ENCODE measurements at places on chromosomes 1 and 21. TPM values are rescaled to one million over a fixed set of nuclear protein-coding genes. Genes with fewer than 3 reads are reported as not detected.

DNAH14 gene
- total RNA-seq = 40.7 TPM

GRCh38 chr1:119974013-119974412, 77.7 kb upstream of the ADAM30 start:
- H3K4me1 ChIP-seq = no peaks in the 10 kb centered on the region
- H3K27ac ChIP-seq = no peak overlapping the region
- H3K36me3 ChIP-seq = 0 out of 2 replicates have a peak, but pooled peaks cover 1% of the 10 kb centered on the region
- no peak overlapping the region for H3K4me3 ChIP-seq

DNA sequence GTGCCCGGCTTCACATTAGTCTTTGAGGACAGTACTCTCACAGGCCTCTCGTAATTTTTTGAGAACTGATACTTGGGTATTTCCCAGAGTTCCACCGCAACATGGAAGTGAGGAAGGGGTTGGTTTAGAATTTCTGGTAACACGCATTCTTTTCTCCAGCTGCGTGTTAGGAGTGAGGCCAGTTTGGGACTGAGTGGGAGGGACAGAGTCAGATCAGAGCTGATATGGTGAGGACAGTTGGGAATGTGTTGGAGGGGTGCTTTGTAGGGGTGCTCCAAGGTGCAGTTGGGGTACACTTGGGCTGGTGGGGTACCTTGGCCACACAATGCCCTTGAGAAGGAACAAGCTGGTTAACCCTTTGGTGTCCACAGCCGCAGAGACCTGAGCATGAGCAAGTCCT, 6.7 kb downstream of the FBXO6 start:
- no peak overlapping the region for H3K27ac ChIP-seq
- no peak overlapping the region for H3K4me3 ChIP-seq
- DNase-seq = no peak
- H3K27me3 ChIP-seq = no peaks in the 10 kb centered on the region
- H3K4me1 ChIP-seq = no peaks in the 10 kb centered on the region

DNA sequence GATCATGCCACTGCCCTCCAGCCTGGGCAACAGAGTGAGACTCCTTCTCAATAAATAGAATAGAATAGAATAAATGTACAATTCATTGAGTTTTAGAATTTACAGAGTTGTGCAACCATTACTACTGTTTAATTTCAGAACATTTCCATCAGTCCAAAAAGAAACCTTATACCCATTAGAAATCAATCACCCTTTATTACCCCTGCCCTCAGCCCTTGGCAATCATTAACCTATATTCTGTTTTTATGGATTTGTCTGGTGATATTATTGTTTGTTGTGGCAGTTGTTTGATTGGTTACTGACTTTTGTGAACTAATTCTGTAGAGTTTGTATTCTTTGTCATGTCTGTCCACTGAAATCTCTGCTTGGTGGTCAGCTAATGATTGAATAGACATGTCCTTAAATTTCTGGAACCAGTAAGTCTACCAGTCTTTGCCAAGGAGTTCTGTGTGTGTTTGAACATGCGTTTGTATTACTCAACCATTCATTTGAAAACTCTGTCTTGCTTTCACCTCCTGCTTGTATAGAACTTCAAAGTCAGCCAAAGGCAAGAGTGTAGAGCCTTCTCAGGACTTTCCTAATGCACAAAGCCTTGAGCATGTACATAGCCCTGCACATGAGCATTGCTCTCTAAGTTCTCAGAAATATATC, 208.8 kb downstream of the GPR52 start:
- H3K27ac ChIP-seq = no peak overlapping the region
- no peaks in the 10 kb centered on the region for H3K36me3 ChIP-seq
- H3K4me3 ChIP-seq = no peak overlapping the region
- no peaks in the 10 kb centered on the region for H3K27me3 ChIP-seq
- no peak for DNase-seq

DNA sequence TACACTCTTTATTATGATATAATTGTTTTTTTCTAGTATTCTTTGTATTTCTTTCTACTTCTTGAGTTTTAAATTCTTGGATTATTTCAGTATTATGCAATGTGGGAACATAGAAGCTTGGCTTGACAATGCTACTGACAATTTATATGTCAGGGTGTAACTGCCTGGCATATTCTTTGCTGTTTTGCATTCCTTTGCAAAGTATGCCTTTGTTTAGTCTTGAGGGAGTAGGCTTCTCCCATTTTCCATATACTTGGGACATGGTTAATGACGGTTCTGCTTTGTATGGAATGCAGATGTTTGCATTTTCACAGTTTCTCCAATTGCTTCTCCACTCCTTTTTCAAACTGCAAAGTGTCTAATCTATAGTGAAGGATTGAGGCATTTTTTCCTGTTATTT, 109.8 kb downstream of the HMCN1 start:
- H3K27ac ChIP-seq = no peak overlapping the region
- H3K4me3 ChIP-seq = no peak overlapping the region
- H3K4me1 ChIP-seq = peaks cover 2% of the 10 kb centered on the region
- no peaks in the 10 kb centered on the region for H3K27me3 ChIP-seq
- no peaks in the 10 kb centered on the region for H3K36me3 ChIP-seq

DNA sequence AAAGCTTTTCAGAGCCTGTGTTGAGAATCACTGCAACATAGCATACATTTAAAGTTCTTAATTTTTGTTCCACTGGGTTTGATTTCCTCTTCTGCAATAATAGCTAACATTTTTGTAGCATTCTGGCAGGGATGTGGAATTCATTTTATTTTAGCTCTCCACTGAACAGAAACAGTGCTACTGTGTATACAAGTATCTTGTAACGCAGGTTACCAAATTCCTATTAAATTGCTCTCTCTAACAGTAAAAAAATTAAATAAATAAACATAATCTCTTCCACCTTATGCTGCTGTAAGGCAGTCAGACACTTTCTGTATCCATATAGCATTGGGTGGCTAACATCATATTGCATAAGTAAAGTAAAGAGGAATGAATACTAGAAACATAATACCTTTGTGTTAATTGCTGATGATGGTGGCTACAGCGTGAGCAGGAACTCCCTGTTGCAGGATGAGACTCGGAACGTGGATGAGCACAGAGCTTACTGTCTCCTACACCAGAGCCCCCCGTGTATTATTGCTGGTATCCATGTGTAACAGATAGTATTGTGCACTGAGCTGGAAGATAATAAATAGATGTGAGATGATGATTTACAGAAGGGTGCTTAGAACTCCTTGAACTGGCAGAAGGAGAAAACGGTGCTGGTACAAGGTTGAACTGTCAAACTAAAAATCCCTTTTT, 276.9 kb upstream of the SNX7 start:
- no peak overlapping the region for H3K4me3 ChIP-seq
- DNase-seq = no peak
- H3K36me3 ChIP-seq = no peaks in the 10 kb centered on the region

PDC gene
- not detected for total RNA-seq

GRCh38 chr1:148264374-148265276, 112.5 kb upstream of the NBPF11 start:
- peak overlapping the region; percentile 52 for H3K4me3 ChIP-seq
- H3K27ac ChIP-seq = peak overlapping the region; percentile 100
- no peaks in the 10 kb centered on the region for H3K27me3 ChIP-seq
- no peaks in the 10 kb centered on the region for H3K36me3 ChIP-seq
- H3K4me1 ChIP-seq = no peaks in the 10 kb centered on the region
- DNase-seq = peak; percentile 85

GRCh38 chr21:26112127-26112742, 58.3 kb downstream of the APP start:
- H3K27me3 ChIP-seq = no peaks in the 10 kb centered on the region
- no peak overlapping the region for H3K4me3 ChIP-seq
- peaks cover 18% of the 10 kb centered on the region for H3K36me3 ChIP-seq
- no peak for DNase-seq
- peaks cover 18% of the 10 kb centered on the region for H3K4me1 ChIP-seq

BRINP2 gene
- 0.42 TPM for total RNA-seq

TRABD2B gene
- total RNA-seq = 3.4 TPM

- H3K4me3 ChIP-seq = peak overlapping the region; percentile 71
- H3K36me3 ChIP-seq = no peaks in the 10 kb centered on the region
- peaks cover 2% of the 10 kb centered on the region for H3K27me3 ChIP-seq
- H3K4me1 ChIP-seq = no peaks in the 10 kb centered on the region
These were observed 1.1 kb downstream of the ZSWIM5 start for GRCh38 chr1:45205011-45205909.

Data from H1 (cell line).